ENCODE measurements at places on chromosomes 6 and 20.
A peak's percentile ranks its signal among the peaks of the same experiment; 100 is the strongest.

- no peak for DNase-seq
These were observed 534 bp downstream of the KIAA1755 start for GRCh38 chr20:38260025-38260377.

- DNase-seq = peak; percentile 18
These were observed 150.0 kb upstream of the RIPOR2 start for GRCh38 chr6:25085756-25086155.

DNA sequence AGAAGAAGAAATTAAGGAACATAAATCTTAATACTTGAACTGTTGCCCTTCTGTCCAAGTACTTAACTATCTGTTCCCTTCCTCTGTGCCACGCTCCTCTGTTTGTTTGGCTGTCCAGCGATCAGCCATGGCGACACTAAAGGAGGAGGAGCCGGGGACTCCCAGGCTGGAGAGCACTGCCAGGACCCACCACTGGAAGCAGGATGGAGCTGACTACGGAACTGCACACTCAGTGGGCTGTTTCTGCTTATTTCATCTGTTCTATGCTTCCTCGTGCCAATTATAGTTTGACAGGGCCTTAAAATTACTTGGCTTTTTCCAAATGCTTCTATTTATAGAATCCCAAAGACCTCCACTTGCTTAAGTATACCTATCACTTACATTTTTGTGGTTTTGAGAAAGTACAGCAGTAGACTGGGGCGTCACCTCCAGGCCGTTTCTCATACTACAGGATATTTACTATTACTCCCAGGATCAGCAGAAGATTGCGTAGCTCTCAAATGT, 17.1 kb downstream of the IRF4 start:
- DNase-seq = no peak

DNA sequence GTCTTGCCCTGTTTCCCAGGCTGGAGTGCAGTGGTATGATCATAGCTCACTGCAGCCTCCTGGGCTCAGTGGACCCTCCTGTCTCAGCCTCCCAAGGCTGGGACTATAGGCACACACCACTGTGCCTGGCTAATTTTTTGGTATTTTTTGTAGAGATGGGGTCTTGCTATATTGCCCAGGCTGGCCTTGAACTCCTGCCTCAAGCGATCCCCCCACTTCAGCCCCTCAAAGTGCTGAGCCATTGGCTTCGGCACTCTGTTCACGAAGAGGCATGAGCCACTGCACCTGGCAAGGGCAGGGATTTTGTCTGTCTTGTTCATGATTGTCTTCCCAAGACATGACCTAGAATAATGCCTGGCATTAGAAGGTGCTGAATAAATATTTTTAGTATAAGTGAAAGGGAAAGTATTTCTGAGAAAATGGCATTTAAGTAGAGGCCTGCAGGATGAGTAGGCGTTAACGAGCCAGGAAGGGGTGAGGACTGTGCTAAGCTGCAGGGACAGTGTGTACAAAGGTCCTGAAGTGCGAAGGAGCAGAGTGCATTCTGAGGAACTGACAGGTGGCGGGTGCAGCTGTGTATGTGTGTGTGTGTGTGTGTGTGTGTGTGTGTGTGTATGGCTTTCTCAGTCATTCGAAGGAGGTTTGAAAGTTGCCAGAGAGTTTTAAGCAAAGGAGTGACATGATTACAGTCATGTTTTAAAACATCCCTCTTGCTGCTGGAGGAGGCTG, 43.0 kb downstream of the VEGFA start:
- DNase-seq = peak; percentile 26

DNA sequence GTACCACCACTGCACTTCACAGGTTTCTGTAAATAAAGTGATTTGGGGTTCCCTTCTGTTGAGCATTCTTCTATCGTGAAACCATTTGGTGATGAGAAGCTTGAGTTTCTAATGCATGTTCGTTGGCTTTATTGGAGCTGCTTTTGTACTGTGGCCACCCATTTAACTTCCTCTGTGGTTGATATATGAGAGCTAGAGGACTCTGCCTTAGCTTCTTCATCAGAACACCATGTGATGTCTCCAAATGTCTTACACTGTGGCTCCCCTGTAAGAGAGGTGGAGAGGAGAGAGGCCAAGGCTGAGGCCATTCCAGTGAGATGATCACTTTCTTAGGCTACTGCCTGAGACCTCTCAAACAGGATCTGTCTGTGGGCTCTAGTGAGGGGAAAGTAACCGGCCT, 114.5 kb downstream of the SLC16A10 start:
- no peak for DNase-seq

GRCh38 chr6:55286824-55287223, 40.4 kb upstream of the GFRAL start:
- DNase-seq = no peak

- DNase-seq = no peak
These were observed 124.2 kb downstream of the PLEKHG1 start for GRCh38 chr6:150723857-150724256.

DNA sequence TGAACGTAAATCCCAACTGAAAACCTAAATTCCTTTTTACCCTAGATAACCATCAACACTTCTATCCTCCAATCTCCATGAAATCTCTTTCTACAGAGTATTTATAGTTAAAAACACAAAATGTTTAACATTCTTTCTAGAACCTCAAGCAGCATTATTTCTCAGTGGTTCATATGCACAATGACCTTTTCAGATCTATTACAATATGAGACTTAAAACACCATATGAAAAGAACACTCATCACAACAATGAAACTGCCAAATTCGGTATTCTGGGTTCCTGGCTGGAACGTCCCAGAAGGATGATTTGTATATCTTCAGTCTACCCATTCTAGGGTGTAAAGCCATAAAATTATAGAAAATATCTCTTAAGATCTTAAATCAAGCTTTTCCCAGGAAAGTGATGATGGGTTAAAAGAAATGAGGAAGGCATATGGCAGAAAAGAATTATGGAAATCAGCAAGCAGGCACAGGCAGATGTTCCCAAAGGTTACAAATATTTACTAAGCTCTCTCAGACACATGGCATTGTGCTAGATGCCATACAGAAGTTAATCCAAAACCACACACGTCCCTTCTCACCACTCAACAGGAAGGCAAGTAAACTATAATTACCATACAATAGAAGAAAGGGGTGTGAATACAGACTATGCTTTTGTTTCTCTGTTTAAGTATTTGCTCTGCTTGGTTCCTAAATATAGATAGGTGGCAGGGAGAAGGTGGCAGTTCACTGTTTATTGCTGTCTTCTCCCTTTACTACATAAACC, 118.0 kb downstream of the CHD6 start:
- no peak for DNase-seq

DNA sequence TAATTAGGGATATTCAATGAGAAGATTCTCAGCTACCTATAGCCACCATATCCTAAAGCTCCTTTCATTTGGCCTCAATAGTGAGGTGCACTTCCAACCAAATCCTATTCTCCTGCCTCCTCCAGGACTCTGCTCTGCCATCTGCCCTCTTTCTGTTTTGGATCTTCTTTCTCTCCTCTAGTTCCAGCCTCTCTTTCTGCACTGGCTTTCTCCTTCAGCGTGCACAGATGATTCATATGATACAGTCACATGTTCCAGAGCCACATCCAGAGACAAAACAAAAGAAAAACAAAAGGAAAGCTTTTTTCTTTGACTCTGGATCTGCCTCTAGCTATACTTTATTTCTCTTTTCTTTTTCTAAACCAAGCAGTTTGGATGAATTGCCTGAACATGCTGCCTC, 531.9 kb upstream of the MAN1A1 start:
- no peak for DNase-seq

- DNase-seq = no peak
These were observed 310.3 kb downstream of the CLVS2 start for GRCh38 chr6:123306334-123306733.

DNA sequence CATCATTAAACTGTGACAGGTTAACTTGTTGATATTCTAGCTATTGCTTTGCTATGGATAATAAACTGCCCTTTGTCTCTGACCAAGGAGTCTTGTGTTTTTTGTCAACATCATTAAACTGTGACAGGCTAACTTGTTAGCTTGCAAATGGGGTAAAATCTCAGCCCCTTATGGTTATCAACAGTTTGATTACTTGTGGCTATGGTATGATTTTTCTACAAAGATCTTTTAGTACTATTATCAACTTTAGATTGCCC, 35.9 kb downstream of the SLC2A12 start:
- no peak for DNase-seq

DNA sequence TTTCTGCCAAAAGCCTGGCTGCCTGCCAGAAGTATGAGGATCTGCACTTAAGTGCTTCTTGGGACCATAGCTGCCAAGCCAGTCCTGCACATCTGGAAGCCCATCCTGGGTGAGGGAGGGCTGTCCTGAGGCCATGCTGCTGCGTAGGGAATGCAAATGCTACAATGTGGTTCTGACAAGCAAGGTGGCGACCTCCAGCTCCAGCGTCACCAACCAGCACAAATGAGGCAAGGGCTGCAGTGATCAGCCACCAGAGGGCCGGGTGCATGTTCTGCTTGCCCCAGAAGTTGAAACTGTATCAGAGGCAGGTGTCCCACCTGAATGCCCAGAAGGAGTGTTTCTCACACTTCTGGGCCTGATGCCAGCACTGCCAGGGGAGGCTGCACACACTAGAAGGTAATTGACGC, 99.1 kb upstream of the KCNQ5 start:
- DNase-seq = no peak

DNA sequence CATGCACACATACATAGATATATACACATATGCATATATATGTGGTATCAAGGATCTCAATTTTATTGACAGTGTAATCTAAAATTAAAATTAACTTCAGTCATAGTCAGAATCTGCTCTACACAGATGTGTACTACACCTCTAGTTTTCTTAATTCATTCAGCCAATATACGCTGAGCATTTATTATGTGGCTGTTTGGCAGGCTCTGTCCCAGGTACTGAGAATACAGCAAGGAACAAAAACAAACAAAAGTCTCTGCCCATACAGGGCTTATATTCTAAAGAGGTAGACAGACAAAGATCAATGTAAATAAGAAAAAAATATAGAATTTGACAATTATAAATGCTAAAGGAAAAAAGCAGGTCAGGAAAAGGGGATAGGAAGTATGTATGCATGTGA, 7.8 kb upstream of the RGS17 start:
- DNase-seq = no peak

GRCh38 chr20:34887023-34887422, 10.6 kb downstream of the ACSS2 start:
- DNase-seq = no peak

- DNase-seq = no peak
These were observed 92.4 kb upstream of the MAFB start for GRCh38 chr20:40781327-40782042.

DNA sequence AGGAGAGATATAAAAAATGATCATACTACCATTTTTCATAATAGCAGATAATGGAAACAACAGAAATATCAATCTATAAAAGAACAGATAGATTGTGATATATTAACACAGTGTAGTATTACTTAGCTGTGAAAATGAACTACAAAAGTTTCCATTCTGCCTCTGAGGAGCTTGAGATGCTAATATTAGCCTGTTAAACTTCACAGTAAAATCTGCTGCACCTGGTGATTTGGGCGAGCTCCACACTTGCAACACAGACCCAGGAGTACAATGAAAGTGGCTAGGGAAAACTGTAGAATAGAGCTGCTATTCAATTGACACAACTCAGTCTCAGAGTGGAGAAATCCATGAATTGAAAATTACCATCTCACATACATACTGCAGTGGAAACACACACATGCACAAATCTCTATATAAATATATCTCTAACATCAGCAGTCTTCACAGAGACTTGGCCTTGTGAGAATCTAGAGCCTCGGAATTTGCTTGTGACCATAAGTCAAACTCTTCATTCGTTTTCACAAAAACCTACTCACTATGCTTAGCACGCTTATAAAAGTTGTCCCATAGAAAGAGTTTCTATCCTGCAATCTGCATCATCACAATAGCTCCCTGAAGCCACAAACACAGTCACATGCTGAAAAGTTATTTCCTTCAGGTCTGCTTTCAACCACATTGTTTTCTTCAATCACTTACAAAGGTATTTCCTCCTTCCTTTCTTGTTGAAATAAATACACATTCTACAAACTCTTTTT, 133.0 kb downstream of the PAK5 start:
- DNase-seq = no peak

DNA sequence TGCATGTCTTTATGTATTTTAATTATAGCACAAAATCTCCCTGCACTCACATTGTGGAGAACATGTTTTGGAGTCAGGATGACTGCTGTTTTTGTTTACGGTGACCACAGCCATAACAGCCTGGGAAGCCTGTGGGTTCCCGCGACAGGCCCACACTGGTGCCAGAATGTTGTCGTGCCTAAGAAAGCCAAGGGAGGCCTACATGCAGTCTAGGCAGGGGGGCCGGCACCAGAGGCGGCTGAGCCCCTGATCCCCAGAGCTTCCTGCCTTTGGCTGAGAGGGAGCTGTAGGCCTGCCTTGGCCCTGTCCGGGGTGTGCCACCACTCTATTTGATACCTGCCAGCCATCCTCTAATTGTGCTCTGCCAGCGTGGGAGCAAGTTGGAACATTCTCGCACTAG, 46.7 kb downstream of the TBC1D7 start:
- DNase-seq = no peak

GRCh38 chr6:35341557-35341956, 801 bp upstream of the PPARD start:
- DNase-seq = no peak

DNA sequence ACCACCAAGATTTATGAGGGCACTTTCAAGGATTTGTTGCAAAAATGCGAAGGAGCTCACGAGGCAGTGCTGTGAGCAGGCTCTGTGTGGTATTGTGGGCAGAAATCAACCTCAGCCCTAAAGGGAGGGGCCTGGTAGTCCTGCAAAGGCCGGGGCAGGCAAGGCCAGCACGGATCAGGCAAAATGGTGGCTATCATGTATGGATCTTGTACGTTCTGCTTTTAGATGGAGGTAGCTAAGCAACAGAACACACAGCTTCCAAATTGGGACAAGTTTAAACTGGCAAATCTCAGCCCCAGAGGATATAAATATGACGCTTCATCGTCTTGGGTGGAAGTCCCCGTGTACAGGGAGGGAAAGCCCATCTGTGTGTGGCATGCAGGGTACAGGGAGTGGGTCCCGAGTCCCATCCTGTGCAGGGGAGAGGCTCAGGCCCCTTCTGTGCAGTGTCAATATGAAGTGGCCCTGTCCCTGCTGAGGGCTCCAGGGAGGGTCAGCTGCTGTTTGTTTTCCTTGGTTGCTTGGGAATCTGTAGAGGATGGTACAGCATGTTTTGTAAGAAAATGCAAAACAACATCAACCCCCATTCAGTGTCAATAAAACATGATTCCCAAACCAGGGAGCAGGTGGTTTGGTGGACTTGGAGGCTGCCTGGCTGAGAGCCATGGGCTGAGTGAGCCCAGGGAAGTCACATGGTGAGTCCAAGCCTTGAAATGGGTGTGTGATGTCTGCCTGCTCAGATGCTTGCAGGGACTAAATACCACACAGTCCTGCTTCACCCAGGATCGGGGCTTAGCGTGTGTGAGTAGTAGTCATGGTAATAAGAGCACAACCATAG, 113.0 kb downstream of the SYCP2 start:
- DNase-seq = no peak

- no peak for DNase-seq
These were observed 128.6 kb downstream of the SCAF8 start for GRCh38 chr6:154861825-154862224.

GRCh38 chr6:111464184-111464583, 18.8 kb downstream of the REV3L start:
- DNase-seq = no peak

- DNase-seq = no peak
These were observed 431.5 kb upstream of the ARID1B start for GRCh38 chr6:156345700-156346099.

- no peak for DNase-seq
These were observed 11.5 kb upstream of the POPDC3 start for GRCh38 chr6:105191351-105191750.

- DNase-seq = peak; percentile 89
These were observed 15.7 kb upstream of the HLA-A start for GRCh38 chr6:29926413-29927274.

- no peak for DNase-seq
These were observed at the start of gene SOX18 for GRCh38 chr20:64049060-64049877. TSS of gene SOX18 (minus strand) at chr20:64049639. CDS start at chr20:64049516, 123 bp downstream.
